Naive thymus-derived CD8-positive, alpha-beta T cell (primary cell): ENCODE measurements at places on chromosomes 2 and 18.

DNA sequence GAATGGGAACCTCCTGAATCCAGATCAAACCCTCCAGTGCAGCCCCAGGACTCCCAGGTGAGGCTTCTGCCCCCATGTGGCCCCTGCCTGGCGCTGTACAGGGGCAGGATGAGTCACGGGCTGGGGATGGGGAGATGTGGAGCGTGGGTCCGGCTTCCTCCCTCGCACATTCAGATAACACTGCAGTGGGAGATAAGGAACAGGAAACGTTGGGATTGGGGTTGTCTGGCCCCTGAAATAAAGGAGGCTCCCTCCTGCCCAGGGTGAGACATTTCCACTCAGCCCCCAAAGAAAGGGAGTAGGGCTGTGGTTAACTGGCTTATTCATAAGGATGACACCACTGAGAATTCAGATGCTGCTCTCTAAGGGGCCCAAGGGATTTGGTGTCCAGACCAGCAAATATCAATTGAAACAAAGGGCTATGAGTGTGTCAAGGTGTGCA, 30.7 kb downstream of the IGFBP5 start:
- H3K36me3 ChIP-seq, result no peaks in the 10 kb centered on the region
- H3K4me1 ChIP-seq, result no peaks in the 10 kb centered on the region
- no peak overlapping the region for H3K4me3 ChIP-seq
- no peak for DNase-seq
- peaks cover 5% of the 10 kb centered on the region for H3K27me3 ChIP-seq
- H3K27ac ChIP-seq, result no peak overlapping the region

DNA sequence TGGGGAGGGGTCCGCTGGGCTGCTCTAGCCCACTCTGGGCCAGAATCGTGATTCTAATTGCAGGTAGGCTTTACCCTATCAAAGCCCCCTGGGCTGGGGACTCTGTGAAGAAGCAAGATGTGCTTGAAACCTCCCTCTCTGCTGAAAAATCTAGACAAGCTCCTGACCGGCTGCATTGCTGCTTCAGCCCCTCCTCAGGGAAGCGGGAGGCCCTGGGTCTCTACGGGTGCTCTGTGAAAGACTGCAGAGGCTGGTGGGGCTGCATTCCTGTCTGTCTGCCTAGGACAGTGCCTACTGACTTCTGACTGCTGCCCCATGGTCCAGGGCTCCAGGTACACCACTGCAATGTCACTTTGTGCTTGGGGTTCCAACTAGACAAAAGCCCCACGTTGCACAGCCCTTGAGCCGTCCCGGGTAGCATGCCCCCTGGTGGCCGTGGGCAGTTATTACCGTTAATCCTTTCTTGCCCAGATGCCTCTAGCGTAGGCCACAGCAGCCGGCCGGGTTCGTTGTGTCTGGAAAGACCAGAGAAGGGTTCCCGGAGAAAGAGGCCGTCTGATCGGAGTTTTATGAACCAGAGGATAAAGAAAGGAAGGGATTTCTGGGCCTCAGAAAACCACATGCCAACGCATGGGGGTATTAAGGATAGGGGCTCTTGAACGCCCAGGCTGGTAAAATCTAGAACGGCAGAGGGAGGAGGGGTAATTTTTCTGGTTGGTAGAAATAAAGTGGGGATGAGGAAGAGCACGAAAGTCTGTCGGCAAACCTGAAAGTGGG, 15.9 kb upstream of the C1QL2 start:
- no peak overlapping the region for H3K4me3 ChIP-seq
- no peaks in the 10 kb centered on the region for H3K27me3 ChIP-seq
- H3K27ac ChIP-seq, result no peak overlapping the region

DNA sequence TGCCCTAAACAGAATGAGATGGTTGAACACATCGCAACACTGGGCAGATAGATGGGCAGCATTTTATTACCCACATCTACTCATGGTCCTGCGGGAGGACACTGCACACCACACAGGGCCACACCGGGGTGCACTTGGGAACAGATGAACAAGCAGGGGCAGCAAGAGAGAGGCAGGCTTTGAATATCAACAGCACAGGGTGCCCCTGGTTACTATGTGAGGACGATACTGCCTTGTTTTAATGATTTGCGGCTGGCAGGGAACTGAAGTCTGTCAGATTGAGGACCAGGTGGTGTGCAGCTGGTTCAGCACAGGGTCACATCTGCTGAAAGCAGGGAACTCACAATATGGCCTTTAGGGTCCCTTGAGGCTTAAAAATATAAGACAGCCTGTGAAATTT, 195.7 kb downstream of the PIEZO2 start:
- no peaks in the 10 kb centered on the region for H3K4me1 ChIP-seq
- no peak overlapping the region for H3K4me3 ChIP-seq
- DNase-seq, result no peak
- H3K36me3 ChIP-seq, result no peaks in the 10 kb centered on the region
- no peak overlapping the region for H3K27ac ChIP-seq

- no peaks in the 10 kb centered on the region for H3K4me1 ChIP-seq
- H3K36me3 ChIP-seq, result no peaks in the 10 kb centered on the region
- no peak for DNase-seq
- H3K4me3 ChIP-seq, result no peak overlapping the region
Observed at GRCh38 chr18:58998401-58999203, 133.9 kb downstream of the ZNF532 start.

- H3K27ac ChIP-seq, result no peak overlapping the region
- H3K4me3 ChIP-seq, result no peak overlapping the region
Observed at GRCh38 chr18:48375150-48375800, 33.9 kb downstream of the ZBTB7C start.
